ENCODE measurements at places on chromosomes 6 and 20. TPM values are rescaled to one million over a fixed set of nuclear protein-coding genes. Genes with fewer than 3 reads are reported as not detected.

DNA sequence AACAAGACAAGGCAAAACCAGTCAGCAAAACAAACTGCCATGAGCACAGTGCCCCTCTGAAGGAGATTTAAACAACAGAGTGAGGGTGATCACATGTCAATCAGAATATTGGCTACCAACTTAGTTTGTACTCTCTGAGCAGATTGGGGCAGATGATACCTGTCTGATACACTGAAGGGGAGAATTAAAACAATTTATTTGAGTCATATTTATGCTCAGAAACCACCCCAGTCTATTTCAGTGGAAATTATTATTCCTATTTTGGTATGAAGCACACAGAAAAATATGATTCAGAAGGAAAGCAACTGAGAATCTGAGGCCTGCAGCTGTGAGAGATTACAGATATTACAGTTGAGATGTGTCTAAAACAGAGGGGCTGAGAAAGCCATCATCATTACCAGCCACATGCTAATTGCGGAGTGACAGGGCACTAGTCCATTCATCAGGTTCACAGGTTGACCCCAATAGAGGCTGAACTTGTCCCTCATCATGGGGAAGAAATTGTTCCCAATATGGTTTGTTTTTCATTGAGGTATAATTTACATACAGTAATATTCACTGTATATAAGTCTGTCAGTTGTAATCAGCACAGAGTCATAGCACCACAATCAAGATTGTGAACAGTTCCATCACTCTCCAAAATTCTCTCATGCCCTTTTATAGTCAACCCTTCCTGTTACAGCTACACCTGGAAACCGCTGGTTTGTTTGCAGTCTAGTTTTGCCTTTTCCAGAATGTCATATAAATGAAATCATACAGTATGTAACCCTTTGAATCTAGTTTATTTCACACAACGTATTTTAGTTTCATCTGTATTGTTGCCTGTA lies 134.5 kb downstream of the AKAP7 start:
- DNase-seq = no peak

Gene PCK1
- total RNA-seq = not detected

DNA sequence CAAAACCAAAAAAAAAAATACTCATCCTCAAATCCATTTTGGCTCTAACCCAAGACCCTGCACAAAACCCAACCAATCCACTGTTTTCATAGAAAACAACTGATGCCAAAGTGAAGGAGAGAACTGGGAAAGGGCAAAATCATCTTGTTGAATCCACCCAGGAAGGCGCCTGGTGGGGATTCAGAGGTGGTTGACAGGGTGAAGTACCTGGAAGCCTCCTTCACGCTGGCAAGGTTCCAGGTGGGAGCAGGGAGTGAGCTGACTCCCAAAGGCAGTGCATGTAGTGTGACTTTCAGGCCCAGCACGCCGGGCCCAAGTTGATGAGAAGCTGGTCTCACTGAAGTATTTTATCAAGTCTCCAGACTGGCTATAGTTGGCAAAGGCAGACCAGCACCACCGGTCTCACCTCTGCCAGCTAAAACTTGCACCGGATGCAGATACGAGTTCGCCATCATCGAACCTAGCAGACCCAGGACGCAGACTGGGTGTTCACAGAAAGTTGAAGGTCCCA lies 16.5 kb downstream of the PPP1R10 start:
- no peak for DNase-seq

GRCh38 chr20:25277941-25278521 lies 30.1 kb downstream of the PYGB start:
- DNase-seq = no peak

Gene LHFPL5
- total RNA-seq = not detected

DNA sequence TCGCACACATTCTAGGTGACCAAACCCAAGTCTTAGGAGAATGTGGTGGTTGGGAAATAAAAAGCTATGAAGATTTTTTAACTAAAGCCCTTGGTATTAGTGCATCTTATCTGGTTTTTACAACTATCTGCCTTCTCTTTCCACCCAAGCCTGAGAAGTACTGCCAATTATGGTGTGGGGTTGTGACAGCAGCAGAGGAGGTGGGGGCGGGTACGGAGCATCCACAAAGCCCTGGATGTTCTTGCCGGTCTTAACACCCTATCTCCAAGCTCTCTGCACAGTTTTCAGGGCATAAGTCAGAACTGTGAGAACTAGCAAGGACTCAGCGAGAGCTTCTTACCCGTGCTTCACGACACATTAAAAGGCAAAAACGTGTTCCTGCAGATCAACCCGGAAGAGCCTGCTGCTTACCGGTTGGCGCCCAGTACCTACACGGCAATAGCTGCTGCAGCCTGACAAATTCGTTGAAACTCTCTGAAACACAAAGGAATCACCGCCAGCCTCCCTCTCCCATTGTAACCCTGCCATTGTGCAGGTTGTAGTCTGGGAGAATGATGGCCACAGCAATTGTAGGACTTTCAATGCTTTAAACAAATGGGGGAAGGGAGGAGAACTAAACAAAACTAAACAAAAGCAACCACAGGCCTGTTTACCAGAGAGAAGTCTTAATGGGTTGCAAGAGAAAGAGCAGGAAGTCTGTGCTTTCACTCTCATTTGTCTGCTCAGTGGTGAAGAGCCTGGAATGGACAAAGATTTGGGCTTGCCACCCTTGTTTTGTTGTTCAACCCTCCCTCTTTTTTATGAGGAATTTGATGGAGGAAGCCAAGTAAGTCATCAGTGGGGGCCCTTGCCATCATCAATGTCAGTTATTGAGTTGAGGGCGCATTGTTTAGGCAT lies 461.0 kb upstream of the JARID2 start:
- DNase-seq = no peak

- DNase-seq = peak; percentile 51
Observed at GRCh38 chr6:20211037-20211940, 980 bp downstream of the MBOAT1 start.

DNA sequence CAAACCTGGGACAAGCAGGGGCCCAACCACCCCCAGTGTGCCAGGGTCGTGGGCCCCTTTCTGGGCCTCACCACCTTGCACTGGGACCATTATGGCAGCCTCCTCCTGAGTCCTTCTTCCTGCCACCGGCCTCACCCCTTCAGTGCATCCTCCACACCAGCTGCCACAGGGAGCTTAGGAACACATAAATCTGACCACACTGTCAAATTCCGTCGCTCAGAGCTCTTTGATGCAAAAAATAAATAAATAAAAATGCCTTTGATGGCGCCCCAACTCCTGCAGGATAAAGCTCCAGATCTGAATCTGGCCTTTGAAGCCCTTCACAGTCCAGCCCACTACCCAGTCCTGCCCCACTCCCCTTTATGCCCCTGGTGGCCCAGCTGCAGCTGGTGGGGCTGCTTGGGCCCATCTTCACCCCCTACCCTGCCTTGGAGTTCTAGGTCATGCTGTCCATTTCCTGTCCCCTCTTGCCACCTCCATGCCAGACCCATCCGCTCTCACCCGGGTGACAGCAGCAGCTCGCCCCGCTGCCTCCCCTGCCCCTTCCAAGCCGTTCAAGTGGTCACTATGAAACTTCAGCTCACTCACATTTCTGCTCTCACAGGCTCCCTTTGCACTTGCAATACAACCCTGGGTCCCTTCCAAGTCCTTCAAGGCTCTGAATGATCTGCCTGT lies 16.0 kb downstream of the MYH7B start:
- no peak for DNase-seq

DNA sequence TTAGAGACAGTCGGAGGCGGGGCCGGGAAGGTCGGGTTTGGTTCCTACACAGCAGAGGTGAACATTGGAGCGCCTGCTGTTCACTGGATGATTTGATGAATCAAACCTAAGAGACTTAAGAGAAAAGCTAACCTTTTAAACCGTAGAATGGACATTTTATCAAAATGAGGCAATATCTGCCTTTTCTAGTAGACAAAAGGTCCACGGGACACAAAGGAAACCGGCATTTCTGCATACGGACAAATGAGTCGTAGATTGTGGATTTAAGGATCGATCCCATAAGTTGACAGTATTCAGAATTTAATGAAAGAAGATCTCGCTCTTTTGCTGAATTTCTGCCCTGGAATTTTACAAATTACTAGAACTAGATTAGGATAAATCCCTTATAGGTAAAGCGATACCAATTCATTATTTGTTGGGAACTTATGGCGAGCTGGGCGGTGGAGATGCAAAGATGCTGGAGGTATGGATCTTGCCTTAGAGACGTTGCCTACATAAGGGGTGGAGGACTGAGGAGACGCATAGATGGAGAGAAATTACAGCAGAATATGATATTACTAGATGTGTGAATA lies 400 bp downstream of the PAK1IP1 start:
- peak; percentile 25 for DNase-seq

- DNase-seq = no peak
Observed at GRCh38 chr6:106693418-106693817, 64.0 kb downstream of the QRSL1 start.

Gene ZSCAN31
- 0.54 TPM for total RNA-seq

DNA sequence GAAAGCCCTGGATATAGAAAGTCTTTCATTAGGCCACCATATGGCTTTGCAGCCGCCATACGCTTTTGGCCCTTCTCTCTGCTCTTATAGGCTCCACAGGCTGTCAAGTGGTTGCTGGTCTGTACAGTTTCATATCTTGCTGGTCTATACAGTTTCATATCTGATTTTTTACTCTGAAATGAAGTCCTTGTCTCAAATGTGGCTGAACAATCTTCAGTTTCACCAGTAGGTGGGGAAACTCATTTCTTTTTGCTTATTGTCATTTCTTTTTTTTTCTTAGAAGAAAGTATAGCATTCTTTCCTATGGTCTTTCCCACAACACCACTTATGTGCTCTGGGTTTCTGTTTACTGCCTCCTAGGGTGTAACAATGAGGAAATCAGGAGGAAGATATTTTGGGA lies 771.4 kb upstream of the MMS22L start:
- DNase-seq = peak; percentile 38

GRCh38 chr6:31402324-31403282 lies 792 bp upstream of the MICA start:
- peak; percentile 60 for DNase-seq

- DNase-seq = peak; percentile 64
Observed at GRCh38 chr6:109978174-109979032, at the start of gene GPR6. TSS of gene GPR6 (plus strand) at chr6:109978311. CDS start at chr6:109979113, 802 bp downstream.

- peak; percentile 31 for DNase-seq
Observed at GRCh38 chr6:15622045-15622740, 40.6 kb downstream of the DTNBP1 start.

DNA sequence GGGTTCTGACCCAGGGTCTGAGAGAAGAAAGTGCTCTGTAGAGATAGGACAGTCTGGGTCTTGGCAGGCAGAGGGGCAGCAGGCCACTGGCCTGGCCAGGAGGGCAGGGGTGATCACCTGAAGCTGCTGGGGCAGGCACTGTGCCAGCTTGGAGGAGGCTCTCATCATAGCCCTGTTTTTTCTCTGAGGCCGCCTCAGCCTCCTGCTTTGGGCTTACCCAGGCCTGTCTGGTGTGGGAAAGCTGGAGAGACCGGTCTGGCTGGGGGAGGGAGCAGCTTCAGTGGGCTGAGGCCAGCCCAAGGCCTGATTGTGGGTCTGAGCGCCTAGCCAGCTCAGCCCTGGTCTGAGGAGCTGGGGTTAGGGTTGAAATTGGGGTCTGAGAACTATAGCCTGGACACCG lies 3.9 kb downstream of the LPIN3 start:
- DNase-seq = no peak

- DNase-seq = peak; percentile 1
Observed at GRCh38 chr6:75893776-75894152, 144.7 kb downstream of the MYO6 start.

- DNase-seq = no peak
Observed at GRCh38 chr20:40991181-40991889, 37.3 kb upstream of the TOP1 start.

DNA sequence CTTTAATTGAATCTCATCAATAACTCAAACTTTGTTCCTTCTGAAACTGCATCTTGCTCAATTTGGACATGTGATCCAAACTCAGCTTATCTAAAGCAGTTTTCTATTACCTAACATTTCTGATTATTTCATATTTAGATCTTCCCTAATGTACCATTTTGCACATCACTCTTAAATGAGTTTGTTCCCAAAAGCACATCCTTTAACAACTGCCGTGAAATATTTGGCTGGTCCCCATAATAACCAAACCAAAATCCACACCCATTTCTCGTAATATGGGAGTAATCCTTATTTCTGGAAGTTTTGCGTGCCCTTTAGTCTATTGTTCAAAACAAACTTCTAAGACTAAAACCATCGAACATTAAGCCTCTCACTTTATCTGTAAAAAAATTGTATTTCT lies 94.9 kb downstream of the TASP1 start:
- no peak for DNase-seq

DNA sequence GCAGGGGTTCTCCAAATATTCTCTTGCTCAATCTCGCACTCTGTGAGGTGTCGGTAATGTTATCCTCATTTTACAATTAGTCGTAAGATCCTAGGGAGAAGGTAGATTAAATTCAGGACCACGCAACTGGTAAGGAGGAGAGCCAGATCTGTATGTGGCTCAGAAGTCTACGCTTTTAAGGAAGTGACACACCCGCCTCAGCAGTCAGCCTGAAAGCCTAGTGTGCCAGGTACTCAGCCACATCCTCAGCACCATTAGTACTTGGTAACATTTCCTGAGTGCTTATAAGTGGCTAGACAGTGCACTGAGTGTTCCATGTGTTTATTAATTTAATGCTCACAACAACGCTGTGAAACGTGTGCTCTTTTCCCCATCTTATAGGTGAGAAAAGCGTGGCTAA lies 63.7 kb downstream of the DHX35 start:
- DNase-seq = no peak

- DNase-seq = no peak
Observed at GRCh38 chr20:23879811-23880374, 345 bp upstream of the CST5 start.

Gene PNPLA1
- not detected for total RNA-seq

GRCh38 chr6:168666699-168667427 lies 225.9 kb downstream of the SMOC2 start:
- DNase-seq = no peak

- peak; percentile 78 for DNase-seq
Observed at GRCh38 chr6:12136905-12137304, 124.8 kb downstream of the HIVEP1 start.

DNA sequence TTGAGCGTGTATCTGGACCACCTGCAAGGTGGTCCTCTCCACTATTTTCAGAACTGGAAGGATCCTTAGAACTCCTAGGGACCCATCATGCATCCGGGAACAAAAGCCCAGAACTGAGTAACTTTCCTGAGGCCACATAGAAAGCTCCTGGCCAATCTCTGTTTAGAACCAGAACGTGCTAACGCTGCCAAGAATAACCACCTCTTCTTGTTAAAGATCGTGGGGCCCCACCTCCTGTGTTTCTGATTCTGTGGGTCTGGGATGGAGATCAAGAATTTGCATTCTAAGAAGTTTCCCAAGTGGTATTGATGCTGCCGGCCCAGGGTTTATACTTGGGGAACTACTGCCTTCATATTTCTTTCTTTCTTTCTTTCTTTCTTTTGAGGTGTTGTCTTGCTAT lies 13.3 kb downstream of the CD40 start:
- peak; percentile 35 for DNase-seq

DNA sequence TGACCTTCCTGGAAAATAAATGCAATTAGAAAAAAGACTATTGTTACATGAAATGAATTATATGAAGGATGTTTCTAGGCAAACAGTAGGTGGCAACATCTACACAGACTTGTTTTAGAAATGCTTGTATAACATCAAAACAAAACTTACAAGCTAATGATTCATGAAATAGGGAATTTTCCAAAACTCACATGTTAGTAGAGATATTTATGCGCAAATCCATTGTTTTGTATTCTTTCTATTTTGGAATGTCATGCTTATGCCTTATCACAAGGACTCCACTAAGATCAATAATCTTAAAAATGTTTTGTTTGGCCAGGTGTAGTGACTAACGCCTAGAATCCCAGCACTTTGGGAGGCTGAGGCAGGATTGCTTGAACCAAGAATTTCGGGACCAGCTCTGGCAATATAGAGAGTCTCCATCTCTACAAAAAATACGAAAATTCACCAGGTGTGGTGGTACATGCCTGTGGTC lies 32.3 kb upstream of the LGSN start:
- DNase-seq = peak; percentile 76

Gene KHDC1
- 0.13 TPM for total RNA-seq

Measured in GM23248 (cell line).